ENCODE measurements at places on chromosomes 1 and 21.
A peak's percentile ranks its signal among the peaks of the same experiment; 100 is the strongest.

DNA sequence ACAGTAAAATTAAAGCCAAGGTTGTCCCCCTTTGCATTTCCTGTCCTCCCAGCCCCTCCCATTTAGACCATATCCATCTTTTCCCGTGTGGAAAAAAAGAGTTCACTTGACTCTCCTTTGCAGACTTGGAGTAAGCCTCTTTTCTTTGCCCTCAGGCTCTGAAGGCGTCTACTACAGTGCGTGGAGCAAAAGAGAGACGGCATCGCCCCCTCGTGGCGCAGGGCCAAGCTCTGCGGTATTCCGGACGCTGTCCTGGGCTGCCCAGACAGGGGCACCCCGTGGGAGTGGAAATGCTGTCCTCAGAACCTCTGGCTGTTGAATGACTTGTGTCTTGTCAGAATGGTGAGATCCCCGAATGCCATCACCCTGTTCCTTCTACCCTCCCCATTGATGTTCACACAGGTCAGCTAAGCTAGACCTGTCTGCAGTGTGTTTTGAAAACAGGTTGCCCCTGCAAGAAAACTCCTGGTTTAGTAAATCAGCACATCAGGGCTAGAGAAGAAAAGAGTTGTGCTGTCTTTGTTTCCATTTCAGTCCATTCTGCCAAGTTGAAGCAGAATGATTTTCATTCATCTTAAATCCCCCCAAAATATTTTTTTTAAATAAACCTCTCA is 12.3 kb upstream of the GJA8 start:
- peak; percentile 14 for DNase-seq

DNA sequence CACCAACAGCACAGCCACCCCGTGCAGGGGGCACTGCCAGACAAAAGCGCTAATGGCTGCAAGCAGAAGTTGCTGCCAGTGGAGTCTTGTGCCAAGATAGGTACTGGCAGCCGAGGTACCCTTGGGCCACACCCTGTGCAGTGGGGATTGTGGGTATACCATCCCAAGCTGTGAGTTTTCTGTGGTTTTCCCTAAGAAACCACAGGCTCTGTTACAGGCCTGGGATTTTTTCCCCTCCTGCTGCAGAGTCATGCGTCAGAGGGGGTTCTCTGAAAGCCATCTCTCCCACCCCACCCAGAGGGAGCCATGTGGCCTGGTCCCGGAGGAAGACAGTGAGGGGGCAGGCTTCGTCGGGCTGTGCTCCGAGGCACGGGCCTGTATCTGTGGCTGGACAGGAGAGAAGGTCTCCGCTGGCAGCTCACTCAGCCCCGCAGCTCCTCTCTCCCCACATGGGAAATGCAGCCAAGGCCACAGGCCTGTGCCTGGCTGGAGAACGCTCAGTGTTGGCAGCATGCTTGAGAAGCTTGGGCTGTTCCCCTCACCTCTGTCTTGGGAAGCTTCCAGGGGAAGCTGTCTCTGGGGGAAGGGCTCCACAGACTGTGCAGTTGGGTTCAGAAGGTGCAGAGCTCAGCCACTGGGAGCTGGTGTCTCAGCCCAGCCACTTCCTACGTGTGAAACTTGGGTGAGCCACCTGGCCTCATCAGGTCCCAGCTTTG is 42.5 kb downstream of the NEK2 start:
- DNase-seq, result no peak

- no peak for DNase-seq
These were observed 49.8 kb downstream of the ARHGEF16 start for GRCh38 chr1:3504151-3504821.

- no peak for DNase-seq
These were observed 160.0 kb downstream of the PDE4B start for GRCh38 chr1:65952696-65953095.

DNA sequence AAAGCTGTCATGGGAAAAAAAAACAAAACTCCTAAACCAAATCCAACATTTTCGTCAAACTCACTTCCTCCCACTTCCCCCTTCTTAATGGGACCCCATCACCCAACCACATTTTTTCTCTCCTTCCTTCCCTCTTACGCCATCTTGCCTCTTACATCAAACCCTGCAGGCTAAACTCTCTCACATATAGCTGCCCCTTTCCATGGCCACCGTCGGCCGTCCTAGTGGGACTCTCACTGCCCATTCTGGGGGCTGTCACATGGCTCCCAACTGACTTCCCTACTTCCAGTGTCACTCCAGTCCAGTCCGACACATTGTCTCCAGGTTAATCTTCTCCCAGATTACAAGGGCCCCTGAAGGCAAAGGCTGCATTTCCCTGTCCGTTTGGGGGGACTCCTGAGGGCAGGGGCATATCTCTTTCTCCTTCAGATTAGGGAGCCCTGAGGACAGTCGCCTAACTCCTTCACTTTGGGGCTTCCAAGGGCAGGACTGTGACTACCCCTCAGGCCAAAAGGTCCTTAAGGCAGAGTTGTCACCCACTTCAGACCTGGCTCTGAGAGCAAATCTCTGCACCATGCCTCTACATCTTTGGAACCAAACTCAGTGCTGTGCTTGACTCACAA is 658 bp downstream of the UBXN11 start:
- DNase-seq, result no peak

DNA sequence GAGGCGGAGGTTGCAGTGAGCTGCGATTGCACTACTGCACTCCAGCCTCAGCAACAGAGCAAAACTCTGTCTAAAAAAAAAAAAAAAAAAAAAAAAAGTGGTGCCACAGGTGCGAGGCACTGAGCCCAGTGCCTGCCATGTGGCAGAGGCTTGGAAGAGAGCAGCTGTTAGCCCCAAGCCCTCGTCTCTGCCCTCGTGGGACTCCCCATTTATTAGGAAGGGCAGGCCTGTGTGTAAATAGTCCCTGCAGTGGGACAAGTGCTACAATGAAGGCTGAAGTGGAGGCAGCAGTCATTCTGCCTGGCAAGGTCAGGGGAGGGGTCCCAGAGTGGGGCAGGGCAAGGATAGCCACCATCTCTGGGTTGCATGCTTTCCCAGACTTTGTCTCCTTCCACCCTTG is 6.5 kb downstream of the RPS6KA1 start:
- DNase-seq, result no peak

DNA sequence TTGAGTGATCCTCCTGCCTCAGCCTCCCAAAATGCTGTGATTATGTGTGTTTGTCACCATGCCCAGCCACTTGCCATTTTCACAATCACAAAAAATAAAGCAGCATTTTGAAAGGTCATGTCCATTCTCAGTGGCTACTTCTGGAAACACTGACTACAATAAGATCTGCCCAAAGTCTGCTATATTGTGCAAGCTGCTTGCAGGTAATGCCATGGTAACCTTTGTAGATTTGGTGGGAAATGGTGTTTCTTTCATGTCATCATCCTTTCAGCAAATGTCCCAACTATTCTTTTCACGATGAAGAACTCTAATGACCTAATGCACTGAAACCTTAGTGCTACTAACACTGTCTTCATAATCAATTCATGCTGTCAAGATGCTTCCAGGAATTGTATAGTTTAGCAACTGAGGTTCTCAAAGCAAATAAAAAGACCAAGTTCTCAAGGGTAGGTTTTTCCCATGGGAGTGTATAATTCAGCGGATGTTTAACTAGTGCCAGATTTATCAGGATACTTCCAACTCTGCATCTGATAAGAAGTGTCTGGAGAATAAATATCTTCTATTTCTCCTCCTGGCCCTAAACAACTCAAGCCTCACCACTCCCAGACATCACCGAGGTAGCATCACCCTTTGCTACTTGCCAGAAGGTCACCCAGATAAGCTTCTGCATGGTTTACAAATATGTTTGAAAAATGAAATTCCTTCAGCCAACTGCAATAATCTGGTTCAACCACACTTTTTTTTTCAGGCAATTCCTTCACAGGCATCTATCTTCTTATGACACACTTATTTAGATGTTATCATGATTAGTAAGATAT is 132.0 kb upstream of the ZC3H11B start:
- no peak for DNase-seq
